ENCODE measurements at places on chromosomes 2 and 18.

DNA sequence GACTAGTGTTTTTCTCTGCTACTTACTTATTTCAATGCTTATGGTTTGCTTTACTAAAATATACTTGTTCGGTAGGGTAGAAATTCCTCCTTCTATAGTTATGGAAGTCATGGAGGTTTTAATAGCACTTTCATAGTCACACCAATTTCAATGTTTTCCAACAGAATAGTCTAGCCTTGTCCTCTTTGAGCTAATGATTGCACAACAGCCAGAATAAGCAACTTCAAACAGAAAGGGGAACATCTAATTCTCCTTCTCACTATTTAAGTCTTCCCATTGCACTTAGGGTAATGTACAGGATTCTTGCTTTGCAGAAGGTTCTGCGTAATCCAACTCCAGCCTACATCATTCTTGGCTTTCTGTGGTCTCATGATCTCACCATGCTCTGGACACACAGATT lies 287.7 kb upstream of the GCFC2 start:
- no peak for DNase-seq

DNA sequence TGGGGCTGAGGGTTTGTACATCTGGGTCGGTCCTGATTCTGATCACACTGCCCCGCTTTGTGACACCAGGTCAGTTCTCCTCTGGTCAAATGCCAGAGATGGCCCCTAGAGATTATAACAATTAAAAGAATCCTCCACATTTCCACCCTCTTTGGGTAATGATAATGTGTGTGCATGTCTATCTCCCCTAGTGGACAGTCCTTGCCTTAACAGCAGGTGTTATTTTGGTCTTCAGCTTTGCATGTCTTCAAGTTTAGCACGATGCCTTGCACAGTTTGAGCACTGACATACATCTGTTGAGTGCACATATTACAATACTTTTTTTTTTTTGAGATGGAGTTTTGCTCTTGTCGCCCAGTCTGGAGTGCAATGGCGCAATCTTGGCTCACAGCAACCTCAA lies 25.7 kb upstream of the COX7A2L start:
- no peak for DNase-seq

- no peak for DNase-seq
Observed at GRCh38 chr2:111108745-111109271, 11.9 kb upstream of the BCL2L11 start.

DNA sequence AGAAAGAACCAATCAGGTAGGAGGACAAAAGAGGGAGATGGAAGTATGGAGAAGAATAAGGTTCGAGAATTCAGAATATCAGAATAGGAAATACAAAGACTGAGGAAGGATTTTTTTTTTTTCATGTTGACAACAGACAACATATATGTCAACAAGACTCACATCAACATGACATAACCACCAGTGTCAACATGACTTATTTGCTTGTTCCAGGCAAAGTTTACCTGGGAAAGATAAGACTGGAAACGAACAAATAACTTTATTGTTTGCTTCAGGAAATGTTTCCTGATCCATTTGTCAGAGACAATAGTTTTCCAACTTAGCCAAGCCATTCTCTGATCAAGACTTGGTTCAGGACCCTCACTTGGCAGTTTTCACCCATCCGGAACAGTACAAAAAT lies 321.9 kb upstream of the NETO1 start:
- no peak for DNase-seq

DNA sequence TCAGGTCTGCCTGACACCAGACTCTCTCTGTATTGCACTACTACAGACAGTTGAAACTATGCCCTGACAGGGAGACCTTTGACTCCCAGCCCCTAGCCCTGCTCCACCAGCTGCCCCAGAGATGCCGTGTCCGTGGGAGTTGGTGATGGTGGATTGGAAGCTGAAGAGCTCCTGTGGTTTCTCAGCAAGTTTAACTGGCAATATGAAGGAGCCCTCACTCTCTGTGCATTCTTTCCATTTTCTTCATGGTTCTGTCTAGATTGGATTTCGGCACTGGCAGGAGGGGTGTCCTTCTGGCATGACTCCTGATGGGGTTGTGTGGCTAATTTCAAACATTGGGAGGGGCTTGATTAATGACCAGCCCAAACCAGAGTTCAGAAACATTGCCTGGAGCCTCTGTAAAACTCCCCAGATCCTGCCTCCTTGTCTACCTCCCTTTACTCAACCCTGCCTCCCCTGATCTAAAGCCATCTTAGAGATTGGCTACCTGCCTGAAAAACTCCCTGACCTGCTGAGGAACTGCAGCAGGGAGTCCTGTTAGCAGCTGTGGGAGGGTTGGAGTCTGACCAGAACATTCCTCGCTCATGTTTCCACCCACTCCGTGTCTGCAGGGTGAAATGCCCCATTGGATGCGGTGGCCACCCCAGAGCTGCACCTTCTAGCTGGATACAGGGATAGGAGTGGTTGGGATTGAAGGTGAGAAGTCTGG lies 206.9 kb upstream of the SPRED2 start:
- DNase-seq = no peak

Data from NCI-H1694 treated with DMSO at 0.1 percent for 48 hours (cell line).